Activated T-cell treated with anti-CD3 and anti-CD28 coated beads, Interleukin-2, amount 50 U/mL, for 48 hours (primary cell): ENCODE measurements at places on chromosomes 5 and 9.
A peak's percentile ranks its signal among the peaks of the same experiment; 100 is the strongest.

- DNase-seq: no peak
These were observed 48.0 kb upstream of the DMRT3 start for GRCh38 chr9:928363-929042.

- no peak for DNase-seq
These were observed at the start of gene KCNN2 for GRCh38 chr5:114361724-114362196. Gene KCNN2, plus strand, starts transcription at chr5:114362070. Its CDS starts 70 bp downstream, at chr5:114362140.

GRCh38 chr5:34820593-34820992, 18.4 kb upstream of the TTC23L start:
- DNase-seq: no peak

GRCh38 chr5:158284242-158284641, 425.3 kb upstream of the CLINT1 start:
- DNase-seq: no peak

DNA sequence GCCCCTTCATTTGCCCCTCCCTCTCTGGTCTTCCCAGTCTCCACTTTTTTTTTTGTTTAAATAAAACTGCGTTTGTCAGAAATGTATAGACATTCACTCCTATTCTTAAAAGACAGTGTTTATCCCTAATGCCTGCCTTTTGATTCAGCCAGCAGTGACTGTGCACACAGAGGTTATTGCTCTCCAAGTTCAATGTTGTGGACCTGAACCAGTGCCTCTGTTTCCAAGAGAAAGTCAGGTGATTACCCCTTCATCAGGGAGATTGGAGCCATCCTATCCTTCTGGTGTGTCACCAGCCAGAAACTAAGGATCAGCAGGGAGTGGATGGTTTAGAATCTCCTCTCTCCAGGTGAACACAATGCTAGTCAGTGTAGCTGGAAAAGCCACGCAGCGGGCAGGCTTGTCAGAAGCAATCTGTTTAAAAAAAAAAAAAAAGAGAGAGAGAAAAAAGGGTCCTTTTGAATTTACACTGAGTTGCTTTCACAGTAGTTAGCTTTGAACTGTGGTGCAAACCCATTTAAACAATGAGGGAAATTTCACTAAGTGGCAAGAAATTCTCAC, 167.5 kb upstream of the DMRT1 start:
- no peak for DNase-seq

DNA sequence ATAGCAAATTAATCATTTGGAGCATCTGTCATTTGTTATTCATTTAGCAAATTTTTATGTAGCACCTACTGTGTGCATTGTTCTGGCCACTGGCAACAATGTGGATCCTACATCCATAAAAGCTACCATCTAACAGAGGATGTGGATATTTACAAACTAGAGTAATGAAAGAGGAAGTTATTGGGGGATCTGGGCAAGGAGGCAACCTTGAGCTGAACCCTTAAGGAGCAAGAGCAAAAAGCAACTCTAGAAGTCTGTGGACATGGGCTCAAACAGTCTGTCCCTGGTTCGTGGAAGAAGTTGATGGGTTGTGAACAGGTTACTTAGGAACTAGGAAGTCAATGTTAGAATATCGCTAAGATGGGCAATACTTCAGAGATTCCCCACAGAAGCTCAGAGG, 259.9 kb downstream of the SYK start:
- DNase-seq: no peak

GRCh38 chr5:169115461-169116124, 185.3 kb downstream of the SLIT3 start:
- DNase-seq: no peak

GRCh38 chr5:9284781-9285307, 261.0 kb downstream of the SEMA5A start:
- no peak for DNase-seq

DNA sequence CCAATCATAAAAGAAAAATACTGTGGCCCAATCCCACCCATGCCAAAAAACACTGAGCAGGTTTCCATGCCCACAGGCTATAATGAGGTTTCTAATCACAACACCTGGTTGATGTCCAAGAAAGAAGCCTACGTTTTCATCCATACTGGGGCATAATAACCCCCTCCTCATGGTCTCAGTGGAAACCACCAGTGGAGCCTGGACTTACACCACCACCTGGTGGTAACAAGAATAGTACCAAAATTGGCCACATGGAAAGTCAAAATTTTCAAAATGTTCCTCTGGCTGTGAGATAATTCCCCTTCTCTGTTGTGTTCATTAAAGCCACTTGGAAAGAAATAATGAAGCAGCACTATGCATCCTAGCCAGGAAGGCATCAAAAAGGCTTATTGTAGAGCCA, 687.3 kb upstream of the ST8SIA4 start:
- DNase-seq: no peak

DNA sequence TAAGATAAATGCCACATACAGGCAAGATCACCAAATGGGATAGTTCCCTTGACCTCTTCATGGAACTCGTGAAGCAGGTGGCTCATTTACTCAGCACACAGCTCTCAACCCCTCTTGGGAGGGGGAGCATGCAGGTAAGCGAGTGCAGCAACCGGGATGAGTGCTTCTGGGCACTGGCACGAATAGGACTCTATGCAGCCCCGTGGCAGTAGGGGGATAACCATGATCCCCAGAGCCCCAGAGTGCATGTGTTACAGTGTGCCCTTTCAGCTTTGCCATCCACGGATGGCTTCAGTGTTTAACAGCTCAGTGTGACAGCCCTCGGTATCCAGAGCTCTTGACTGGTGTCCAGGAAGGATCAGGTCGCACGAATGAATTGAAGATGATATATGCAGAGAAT, 1187.1 kb downstream of the CDH9 start:
- no peak for DNase-seq

DNA sequence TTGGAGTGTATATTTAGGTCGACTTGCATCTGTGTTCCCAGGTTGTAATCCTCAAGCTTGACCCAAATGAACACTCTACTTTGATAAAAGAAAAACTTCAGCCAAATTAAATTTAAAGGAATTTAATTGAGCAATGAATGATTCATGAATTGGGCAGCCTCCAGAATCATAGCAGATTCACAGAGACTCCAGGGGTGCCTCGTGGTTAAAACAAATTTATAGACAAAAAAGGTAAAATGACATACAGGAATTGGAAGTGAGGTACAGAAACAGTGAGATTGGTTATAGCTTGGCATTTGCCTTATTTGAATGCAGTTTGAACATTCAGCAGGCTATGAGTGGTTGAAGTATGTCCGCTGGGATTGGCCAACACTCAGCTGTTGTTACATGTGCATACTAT, 21.6 kb upstream of the SPATA31D4 start:
- no peak for DNase-seq

GRCh38 chr5:168528521-168529373, at the start of gene FBLL1:
Gene FBLL1, plus strand, starts transcription at chr5:168529305. Its CDS starts 200 bp downstream, at chr5:168529505.
- DNase-seq: peak; percentile 46

- no peak for DNase-seq
These were observed 189.1 kb upstream of the ADRA1B start for GRCh38 chr5:159727167-159727566.

DNA sequence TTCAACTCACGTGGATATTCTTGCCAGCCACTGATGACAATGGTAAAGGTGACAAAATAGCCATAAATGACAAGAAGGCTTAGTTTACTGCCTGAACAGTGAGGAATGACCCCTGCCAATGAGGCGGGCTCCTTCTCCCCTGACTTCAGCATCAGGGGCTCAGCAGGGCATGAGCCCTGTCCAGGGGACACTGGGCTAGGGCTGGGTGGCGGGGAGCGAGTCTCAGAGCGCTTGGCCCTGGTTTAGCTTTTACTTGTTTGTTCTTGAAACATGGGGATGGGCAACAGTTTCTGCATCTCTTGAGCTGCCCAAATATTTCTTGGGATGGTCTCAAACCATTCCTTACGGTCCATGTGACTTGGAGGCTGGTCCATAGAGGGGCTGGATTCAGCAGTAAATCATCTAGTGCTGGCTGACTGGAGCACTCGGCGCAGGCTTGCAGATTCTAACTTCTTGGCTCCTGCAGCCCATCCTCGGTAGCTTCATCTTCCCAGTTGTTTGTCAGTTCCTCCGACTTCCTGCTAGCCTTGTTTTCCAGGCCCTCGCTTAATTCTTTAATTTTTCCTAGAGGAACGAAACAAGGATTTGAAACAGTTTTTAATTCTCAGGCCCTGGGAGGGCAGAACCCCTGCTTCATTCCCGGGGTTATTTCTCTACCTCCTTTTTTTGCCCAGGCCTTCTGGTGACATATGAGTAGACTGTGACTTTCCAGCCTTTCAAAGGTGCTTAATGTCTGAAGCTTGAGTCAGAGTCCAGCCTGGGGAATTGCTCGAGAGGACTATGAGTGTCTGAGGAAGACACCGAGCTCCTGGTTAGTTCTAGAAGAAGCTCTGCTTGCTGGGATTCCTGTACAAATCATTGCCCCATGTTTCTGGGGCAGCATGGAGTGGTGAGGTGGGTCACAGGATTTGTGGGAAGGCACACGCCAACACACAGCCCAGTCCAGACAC, 4.5 kb upstream of the HMCN2 start:
- DNase-seq: no peak

DNA sequence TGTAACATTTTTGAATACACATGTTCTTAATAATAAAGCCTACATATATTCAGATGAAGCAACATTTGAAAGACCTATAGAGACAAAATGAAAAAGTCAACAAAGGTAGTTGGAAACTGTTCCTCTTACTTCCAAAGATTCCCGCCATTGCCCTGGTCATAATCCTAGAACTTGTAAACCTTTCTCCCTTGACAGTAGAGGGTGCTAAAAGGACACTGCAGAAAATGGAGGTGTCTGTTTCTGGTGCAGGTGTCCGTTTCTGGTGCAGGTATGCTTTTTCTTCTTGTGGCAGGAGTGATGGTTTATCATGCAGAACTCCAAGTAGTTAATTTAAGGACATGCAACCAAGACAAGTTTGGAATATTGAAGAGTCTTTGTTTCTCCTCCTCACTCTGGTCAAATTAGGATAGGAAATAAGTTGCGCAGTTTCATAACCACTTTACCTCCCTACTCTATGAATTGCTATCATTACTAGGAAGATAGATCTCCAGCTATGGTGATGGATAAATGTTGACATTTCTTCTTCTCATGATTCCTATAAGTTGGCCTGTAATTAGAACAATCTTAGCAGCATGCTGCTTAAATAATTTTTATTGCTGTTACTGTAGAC, 56.0 kb upstream of the FAM174A start:
- no peak for DNase-seq

DNA sequence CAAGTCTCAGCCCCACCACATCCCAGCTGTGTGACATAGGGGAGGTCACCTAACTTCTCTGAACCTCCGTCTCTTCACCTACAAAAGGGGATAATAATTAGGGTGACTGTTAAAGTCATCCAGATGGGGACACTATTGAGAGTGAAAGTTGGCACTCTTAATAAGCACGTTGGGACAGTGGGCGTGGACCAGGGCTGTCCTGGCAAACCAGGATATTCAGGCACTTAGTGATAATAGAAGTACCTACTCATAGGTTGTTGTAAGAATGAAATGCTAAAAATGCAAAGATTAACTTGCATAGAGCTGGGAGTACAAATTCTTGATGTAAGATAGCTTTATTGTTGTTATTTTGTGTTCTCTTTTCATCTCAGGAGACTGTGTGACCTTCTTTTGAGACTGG, 177.9 kb downstream of the MELK start:
- DNase-seq: no peak

- peak; percentile 86 for DNase-seq
These were observed 58.6 kb downstream of the IL6ST start for GRCh38 chr5:55936100-55936693.

GRCh38 chr9:75169623-75170022, 81.3 kb downstream of the OSTF1 start:
- DNase-seq: no peak

DNA sequence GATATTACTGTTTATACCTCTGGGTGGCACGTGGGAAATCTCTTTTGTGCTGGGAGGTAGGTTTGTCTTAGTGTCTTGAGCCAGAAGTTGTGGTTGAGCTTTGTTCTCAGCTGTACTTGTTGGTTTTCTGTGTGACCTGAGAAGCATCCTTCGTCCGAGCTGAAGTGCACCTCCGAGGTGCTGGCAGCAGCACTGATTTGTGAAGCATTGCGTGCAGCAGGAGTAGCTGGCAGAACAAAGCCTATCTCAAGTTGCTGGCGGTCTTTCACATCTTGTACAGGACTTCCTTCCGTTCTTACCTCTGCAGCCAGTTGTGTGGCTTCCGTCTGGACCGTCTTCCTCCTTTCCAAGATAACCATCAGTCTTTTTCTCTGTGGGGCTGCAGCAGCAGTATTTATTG, 4.3 kb downstream of the PRRC2B start:
- peak; percentile 57 for DNase-seq

- DNase-seq: no peak
These were observed 7.5 kb upstream of the TOR2A start for GRCh38 chr9:127742435-127743088.

DNA sequence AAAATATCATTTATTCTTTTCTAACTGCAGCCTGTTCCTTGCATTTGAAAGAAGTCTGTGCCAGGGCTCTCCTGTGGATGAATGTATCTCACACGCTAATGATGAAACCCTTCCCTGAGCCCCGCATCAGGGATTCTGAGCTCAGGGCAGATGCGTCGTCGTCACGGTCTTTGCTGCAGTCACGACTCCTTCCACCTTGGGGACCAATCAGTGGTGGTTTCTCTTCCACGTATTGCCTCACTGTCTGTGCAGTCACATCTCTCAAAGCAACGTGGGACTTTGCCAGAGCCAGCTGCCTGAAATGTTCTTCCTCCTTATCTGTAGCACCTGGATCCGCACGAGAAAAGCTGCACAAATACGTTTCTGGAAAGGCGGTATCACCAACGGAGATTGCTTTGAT, 13.9 kb upstream of the UBE2QL1 start:
- no peak for DNase-seq

DNA sequence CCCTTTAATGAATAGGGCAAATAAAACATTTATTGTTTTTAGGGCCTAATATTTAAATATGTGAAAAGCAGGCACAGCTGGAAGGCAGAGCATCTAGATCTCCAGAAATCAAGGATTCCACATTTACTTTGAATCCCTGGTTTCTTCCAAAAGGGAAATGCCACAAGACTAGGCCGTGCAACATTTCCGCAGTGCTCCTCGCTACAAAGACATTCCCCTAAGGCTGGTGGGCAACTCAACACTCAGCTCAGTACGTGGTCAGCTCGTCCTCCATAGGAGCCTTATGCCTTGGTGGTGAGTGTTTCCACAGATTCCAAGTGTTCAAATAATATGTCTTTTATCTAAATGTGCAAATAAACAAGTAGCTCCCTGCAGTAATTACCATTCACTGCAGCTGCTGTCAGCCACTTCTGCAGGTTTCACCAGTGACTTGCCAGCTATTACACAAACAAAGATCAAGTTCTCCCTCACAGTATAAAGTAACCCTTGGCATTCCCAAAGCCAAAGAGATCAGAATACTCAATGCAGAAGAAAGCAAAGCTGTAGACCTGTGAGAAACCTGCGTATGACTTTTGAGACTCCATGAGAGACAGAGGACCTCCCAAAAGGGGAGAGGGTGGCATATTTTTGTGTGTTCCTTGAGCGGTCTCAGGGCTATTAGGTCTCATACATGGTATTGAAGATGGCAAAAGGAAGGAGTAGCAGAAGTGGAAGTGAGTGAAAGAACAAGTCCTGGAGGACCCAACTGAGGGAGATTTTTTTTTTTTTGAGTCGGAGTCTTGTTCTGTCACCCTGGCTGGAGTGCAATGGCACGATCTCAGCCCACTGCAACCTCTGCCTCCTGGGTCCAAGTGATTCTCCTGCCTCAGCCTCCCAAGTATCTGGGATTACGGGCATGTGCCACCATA, 38.0 kb upstream of the TENT2 start:
- DNase-seq: no peak
